ENCODE measurements at places on chromosomes 5 and 9.

DNA sequence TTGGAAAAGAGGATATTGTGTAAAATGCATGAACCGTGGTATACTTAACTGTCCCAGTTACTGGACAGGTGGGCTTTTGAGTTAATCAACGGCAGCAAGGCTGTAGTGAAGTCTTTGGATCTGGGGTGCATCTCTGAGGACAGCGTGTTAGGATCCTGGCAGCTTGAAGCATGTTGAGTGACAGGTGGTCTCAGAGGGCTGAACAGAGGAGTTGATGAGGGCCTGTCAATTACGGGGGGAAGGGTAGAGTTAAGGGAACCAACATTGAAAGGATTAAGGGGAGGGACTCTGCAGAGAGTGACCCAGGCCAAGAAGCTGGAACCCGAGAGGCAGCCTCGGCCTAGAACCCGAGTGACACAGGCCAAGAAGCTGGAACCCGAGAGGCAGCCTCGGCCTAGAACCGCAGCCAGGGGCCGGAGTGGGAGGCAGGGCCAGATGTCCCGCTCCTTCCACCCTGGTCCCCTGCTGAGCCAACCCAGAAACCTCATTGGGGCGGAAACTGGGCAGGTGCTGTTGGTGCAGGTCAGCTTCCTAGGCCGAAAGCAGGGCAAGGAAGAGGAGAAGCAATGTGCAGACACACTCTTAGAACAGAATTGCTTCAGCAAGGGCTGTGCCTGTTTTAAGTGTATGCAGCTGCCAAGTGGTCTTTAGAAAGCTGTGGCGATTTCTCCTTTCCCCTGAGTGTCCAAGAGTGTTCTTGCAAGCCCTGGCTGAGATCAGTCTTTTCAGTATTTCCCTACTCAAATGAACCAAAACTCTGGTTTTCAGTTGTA, 62.0 kb downstream of the ANKRD33B start:
- no peak for DNase-seq

DNA sequence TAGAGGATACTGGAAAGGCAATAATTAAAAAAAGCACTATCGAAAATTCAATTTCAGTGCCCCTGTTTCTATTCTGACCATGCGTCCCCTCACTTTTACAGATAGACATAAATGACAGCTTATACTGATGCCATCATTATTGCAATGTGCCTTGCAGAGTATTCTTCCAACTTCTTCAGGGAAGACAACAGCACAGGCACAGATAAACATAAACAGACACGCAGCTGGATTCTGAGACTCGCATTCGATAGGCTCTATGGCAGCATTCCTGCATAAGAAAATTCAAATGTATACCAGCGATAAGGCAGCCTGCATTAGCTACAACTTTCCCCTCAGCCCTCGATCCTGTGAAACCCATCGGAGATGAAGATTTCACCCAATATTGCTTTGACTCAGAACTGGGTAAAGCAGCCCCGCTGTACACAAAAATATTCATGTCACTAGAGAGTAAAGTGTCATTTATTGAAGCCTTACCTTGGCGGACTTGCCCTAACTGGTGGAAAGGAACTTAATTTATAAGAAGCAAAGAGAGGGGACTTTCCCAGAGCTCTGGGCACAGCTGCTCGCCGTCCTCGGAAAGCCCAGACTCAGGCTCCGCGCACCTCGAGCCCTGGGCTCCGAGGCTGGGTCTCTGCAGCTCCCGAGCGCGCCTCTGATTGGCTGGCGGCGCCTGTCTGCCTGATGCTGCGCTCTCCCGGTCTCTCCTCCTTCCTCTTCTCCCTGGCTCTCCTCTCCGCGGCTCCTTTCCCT, at the start of gene CDH18:
TSS of gene CDH18 (minus strand) at position 589 of the 750 bp plus-strand sequence. CDS start 149,214 bp downstream, outside the sequence.
- DNase-seq: peak; percentile 26

DNA sequence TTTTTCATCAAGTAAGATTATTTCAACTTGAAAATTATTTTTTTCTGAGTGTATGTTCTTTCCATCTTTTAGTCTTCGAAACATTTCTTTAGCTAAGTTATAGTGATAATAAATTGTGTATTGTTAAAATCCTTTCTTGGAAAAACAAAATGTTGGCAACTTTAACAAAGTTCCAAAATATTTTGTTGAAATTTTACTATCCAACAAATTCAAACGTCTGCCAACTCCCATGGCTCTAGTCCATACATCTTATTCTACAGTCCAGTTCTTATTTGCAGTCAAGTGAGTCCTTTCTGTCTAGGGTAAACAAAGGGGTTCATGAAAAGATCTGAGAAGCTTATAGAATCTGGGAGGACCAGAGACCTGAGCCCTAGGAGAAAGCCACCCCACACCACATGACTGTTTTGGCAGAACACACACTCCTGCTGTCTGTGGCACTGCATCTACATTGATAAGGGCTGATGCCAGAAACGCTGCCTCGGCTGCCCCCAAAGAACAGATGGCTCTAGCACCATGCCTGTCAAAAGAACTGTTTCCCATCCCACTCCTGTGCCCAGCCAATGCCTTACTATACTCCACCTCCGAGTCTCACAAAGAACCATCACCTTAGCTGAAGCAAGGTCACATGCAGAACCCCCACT, 47.5 kb downstream of the FEM1C start:
- no peak for DNase-seq

GRCh38 chr5:9953691-9954090, 296.0 kb downstream of the ATPSCKMT start:
- DNase-seq: no peak

GRCh38 chr5:170611449-170612090, 107.8 kb downstream of the KCNIP1 start:
- no peak for DNase-seq

- no peak for DNase-seq
Measured at GRCh38 chr5:165981671-165982070, 2309.8 kb upstream of the WWC1 start.

- DNase-seq: no peak
Measured at GRCh38 chr5:58149746-58150145, 310.1 kb downstream of the PLK2 start.

DNA sequence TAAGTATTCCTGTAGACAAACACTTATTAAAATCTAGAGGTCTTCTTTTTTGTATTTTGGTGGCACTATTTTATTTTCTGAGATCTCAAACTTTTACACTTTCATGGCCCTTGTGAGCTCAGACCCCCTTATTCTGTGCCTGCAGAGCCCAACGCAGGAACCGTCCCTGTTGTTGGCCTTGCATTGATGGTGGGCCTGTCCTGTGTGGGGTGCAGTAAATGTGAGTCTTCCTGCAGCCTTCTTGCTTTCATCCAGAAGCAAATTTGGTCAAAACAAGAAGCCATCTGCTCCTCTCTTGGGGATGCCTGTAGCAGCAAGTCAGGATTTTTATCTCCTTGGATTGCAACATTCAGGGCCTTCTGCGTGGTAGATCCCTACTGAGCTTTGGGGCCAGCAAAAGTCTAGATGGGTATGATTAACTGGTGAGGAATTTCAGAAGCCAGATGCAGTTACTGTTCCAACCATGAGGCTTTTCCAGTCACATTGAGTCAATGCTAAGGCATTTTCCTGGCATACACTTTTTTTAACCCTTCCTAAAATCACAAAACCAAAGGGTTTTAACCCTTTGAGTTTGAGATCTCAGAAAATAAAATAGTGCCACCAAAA, 31.7 kb downstream of the BASP1 start:
- peak; percentile 80 for DNase-seq

DNA sequence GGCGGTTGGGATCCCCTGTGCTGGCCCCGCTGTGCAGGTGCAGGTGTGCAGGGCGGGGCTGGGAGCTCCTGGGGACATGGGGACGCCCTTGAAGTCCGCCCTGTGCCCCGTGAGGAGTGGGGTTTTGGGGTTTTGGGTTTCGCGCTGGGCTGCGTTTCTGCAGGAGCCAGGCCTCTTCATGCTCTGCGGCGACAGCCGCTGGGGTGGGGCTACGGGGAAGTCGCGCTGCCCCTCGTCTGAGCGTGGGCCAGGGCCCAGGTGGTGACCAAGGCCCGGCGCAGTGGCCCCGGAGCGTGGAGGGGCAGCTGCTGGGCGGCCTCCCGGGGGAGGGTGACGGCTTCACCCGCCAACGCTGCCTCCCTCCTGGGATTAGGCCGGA, 47.8 kb upstream of the IRX4 start:
- DNase-seq: no peak

DNA sequence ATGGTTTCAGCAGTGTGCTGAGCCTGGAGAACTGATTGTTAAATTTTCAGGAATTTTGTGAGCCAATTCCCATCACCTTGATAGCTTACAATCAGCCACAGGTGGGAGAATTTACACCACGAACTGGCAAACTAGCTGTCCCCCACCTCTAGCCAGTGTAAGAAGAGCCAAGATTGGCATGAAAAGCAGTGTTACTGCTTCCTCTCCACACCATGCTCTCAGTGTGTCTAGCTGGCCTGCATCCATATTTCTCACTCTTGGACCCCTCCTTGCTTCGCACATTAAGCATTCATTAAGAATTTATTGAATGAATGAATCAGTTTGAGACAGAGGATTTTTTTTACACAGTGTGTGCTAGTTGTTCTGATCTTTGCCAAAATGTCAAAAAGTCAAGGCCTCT, 36.7 kb upstream of the MAN2A1 start:
- no peak for DNase-seq

GRCh38 chr9:21481470-21482056, 550 bp downstream of the IFNE start:
- DNase-seq: no peak

DNA sequence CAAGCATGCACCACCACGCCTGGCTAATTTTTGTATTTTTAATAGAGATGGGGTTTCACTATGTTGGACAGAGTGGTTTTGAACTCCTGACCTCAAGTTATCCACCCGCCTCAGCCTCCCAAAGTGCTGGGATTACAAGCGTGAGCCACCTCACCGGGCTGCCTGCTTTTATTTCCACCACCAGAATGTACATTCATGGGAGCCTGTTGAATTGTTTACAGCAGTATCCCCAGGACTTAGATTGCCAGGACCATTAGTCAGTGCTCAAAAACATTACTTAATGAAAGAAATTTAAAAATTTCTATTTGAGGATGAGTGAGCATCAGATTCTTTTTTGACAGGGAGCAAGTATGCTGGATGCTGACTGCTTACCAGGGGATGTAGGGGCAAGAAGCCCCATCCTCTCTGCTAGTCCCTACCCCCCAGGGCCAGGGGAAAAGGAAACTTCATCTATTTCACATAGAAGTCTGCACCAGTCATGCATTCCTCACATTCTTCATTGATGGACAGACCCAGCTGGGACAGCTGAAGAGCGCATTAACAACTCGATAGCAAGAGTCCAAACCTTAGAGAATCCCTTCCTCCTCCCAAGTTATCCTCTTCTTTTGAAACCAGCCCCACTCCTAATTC, 10.3 kb upstream of the RGMB start:
- DNase-seq: no peak

- DNase-seq: peak; percentile 94
Measured at GRCh38 chr9:21070171-21070571, 7.6 kb downstream of the IFNB1 start.
